ENCODE measurements at places on chromosomes 6 and 20. TPM values are rescaled to one million over a fixed set of nuclear protein-coding genes. Genes with fewer than 3 reads are reported as not detected.

The NMBR gene
- not detected for total RNA-seq

The MUC22 gene
- total RNA-seq: not detected

The ENPP5 gene
- total RNA-seq: not detected

The AKAP12 gene
- total RNA-seq: 47.0 TPM

The AGER gene
- 2.3 TPM for total RNA-seq

The TRIM31 gene
- total RNA-seq: not detected

The PDE10A gene
- 0.53 TPM for total RNA-seq

The RSPH9 gene
- total RNA-seq: 0.86 TPM

The TPD52L1 gene
- 0.29 TPM for total RNA-seq

The PTCRA gene
- not detected for total RNA-seq

The POLR1H gene
- 33.0 TPM for total RNA-seq

The FAM83B gene
- not detected for total RNA-seq

The HDGFL1 gene
- not detected for total RNA-seq

The OPRM1 gene
- total RNA-seq: not detected

The DYNLT1 gene
- 178 TPM for total RNA-seq

The SPATA25 gene
- not detected for total RNA-seq

The LY86 gene
- total RNA-seq: not detected
